ENCODE measurements at places on chromosomes 12 and 14.

- DNase-seq: no peak
These were observed 551.0 kb downstream of the DIO2 start for GRCh38 chr14:79660053-79660939.

GRCh38 chr14:54882521-54882920 is 20.1 kb downstream of the GCH1 start:
- DNase-seq: no peak

- no peak for DNase-seq
These were observed 49.2 kb upstream of the SSTR1 start for GRCh38 chr14:38158468-38158867.

DNA sequence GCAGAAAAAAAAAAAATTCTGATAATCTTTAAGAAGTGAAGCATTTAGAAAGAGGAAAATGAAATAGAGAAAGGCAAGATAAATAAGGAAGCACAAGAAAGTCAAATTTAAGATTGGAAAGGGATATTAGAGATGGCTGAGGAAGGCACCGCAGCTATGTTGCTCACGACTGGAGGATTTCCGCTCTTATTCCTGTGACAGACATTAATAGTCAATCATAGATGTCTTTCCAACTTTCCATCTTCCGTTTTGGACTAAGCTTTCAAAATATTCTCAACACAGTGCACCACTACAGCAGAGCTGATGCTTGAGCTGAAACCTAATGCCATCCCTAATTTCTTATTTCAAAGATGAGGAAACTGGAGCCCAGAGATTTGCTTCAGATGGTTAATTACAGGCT is 290.6 kb downstream of the FOXN3 start:
- no peak for DNase-seq

GRCh38 chr12:111953455-111953854 is 59.5 kb downstream of the TMEM116 start:
- DNase-seq: no peak

DNA sequence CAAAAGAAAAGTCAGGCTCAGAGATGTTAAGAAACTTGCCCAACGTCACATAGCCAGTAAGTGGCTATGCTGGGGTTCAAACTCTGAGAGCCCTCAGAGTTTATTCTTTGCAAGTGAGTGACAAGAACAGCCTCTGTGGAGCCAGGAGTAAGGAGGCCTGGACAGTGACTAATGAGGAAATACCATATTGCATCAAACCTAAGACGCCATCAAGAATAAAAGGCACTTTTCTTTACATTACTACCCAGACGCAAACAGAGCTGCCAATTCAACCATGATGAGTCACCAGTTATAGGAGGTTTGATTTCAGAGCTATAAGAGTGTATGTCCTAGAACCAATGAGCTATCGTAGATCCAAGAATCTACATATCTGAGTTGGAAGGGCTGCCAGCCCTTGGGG is 9.4 kb downstream of the TNFRSF1A start:
- DNase-seq: no peak

DNA sequence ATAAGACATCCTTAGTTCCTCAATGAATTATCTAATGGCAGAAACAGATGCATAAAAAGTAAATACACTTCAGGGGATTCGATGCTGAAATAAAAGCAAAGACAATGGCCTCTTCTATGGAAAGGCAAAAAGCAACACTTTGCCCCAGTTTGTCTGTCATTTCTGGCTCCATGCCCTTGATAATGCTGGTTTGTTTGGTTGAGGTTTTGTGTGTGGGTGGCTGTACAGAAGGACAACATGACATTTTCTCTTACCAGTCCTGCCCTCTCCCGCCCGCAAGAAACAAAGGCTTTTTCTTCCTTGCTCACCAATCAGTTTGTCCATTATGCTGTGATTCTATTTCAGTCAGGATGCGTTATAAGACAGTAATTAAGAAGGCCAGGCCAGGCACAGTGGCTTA is 18.1 kb upstream of the WDR89 start:
- DNase-seq: no peak

GRCh38 chr14:103530390-103530789 is 1.4 kb downstream of the TRMT61A start:
- no peak for DNase-seq

GRCh38 chr12:26091822-26092221 is 33.0 kb downstream of the BHLHE41 start:
- no peak for DNase-seq

GRCh38 chr14:24634158-24634557 is at the start of gene GZMB:
Gene GZMB (minus strand): TSS chr14:24634190. CDS start chr14:24634160, 30 bp downstream.
- DNase-seq: peak; percentile 82

DNA sequence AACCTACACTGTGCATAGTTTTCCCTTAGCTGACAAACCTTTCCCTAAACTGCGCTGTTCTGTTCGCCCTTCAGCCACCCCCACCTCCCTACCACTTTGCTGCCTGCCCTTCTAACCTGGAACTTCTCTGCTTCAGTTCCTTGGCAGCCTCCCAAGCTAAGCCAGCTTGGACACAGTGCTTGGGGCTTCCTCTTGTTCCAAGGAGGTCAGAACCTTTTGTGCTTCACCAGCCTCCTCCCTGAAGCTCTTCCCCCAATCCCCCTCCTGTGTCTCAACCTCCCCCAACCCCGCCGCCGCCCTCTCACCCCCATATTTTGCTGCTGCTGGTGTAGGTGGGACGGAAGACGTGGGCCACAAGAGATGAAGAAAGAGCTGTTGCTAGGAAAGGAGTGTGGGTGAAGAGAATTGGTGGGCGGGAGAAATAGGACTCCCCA is 8.1 kb upstream of the RIC8B start:
- peak; percentile 54 for DNase-seq

DNA sequence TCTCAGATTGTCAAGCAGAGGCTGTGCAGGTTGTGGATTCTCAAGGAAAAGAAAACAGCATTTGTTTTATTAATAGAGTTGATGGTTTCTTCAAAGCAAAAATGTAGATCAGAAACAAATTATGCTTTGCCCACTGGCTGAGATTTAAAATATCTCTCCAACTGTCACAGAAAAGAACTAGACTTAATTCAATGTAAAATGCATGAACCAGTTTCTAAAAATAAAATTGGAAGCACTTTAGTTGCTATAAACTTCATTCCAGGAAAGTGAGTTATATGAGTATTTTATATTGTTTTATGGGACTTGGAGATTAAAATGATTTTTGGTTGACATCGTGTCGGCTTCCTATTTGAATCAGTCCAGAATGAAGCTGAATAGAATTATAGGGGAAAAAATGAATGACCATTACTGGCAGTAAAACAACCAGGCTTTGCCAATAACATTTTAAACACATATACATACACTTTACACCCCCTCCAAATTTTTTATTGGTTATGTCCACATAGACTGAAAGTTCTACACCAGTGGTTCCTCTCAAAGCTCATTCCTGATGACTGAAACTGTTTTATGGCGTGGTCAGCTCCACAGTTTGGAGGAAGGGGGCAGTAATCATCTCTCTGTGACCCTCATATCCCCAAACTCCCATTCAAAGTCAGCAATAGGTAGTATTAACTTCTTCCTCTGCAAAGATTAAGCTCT is 55.5 kb upstream of the DAAM1 start:
- DNase-seq: no peak

Measured in stimulated activated CD8-positive, alpha-beta memory T cell treated with anti-CD3 and anti-CD28 coated beads, Interleukin-7, amount 100 ng/mL, for 4 hours (primary cell).